ENCODE measurements at places on chromosomes 2 and 18. TPM values are rescaled to one million over a fixed set of nuclear protein-coding genes. Genes with fewer than 3 reads are reported as not detected.

DNA sequence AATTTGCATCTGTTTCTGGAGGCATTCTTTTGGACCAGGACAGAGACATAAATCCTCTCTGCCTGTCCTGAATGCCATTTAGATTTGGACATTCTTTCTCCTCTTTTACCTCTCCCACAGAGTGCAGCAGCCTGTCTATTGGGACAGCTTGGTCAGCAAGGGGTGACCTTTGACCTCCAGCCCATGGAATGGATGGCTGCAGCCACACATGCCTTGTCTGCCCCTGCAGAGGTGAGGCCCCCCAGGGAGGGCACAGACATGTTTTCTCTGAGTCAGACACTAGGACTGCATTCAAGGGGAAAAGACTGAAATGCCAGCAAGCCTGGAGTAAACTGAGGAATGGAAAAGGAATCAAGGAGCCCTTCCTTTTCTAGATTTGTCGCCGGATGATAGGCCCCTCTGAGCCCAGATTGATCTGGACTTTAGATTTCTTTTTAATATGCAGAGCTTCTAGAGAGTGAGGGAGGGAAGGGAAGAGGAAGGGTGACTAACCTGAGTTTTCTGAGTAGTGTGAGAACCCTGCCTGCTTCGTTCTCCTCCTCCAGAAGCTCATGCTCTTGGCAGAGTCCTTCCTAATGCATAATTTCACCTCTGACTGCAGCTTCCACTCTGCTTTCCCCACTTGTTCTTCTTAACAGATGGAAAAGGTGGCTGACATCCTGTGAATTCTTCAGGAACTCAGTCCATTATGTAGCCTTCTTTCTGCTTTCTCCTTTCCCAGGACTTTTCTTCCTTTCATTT is 16.1 kb upstream of the TTLL4 start:
- DNase-seq = no peak

GRCh38 chr18:64407606-64408005 is 258.7 kb upstream of the LINC00305 start:
- no peak for DNase-seq

GRCh38 chr18:54856105-54856646 is 27.9 kb downstream of the RAB27B start:
- no peak for DNase-seq

- DNase-seq = peak; percentile 5
Measured at GRCh38 chr2:143575340-143575739, 446.1 kb downstream of the ARHGAP15 start.

GRCh38 chr18:67540559-67540958 is 24.0 kb upstream of the DSEL start:
- no peak for DNase-seq

Gene ANKRD62
- not detected for total RNA-seq

Gene KLHL30
- total RNA-seq = not detected

Gene SLC5A7
- not detected for total RNA-seq
